NCI-H1436 (cell line): ENCODE measurements at places on chromosomes 13 and 19.
A peak's percentile ranks its signal among the peaks of the same experiment; 100 is the strongest.

DNA sequence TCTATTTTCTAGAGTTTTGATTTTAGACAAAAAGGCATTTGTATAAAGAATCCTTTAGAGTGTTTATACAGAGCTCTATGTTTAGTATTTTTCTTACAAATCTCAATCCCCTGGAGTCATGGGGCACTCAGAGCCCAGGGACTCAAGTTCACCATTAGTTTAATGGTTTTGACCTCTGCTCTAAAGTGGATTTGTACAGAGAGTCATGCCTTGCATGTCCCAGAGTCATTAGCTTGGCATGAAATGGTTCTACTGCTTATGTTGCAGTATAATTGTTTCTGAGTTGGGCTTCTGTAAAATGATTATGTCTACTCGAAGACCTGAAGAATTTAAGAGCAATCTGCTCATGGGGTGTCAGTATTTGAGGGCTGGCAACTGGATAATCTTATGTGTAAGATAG lies 406.2 kb downstream of the DLEU7 start:
- no peak for DNase-seq

GRCh38 chr19:44987148-44987675 lies 14.1 kb upstream of the RELB start:
- no peak for DNase-seq

DNA sequence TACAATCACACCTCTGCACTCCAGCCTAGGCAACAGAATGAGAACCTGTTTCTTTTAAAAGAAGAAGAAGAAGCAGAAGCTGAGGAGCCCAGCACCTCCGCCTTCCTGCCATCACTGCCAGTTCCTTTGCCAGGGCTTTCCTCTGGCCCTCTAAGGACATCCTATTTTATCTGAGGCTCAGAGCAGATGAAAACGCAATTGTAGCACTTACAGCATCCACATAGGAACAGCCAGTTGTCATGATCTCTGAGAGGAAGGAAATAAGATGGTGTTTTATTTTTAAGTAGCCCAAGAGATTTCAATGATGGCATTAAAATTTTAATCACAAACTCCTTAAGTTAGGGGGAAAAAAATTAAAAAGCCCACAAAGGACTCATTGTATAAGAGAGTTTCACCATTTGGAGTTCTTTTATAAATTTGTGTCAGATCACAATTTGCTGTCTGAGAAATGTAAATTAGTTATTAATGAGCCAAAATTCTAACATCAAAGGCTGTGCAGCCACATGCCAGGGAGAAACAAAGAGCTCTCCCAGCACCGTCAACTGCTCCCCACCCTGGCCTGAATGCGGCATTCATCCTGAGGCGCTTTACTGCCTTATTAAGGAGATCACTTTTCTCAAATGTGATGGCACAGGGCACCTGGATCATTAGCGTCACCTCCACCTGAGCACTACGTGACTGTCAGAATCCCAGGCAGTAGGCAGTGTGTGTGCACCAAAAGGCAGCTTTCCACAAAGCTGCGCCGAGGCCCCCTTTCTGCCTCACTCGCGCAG lies 393.0 kb downstream of the FOXO1 start:
- no peak for DNase-seq

- no peak for DNase-seq
Observed at GRCh38 chr19:46898731-46899130, 37.9 kb downstream of the ARHGAP35 start.

GRCh38 chr19:18945297-18945696 lies 4.3 kb upstream of the HOMER3 start:
- no peak for DNase-seq

- peak; percentile 18 for DNase-seq
Observed at GRCh38 chr19:38250821-38251563, 5.2 kb downstream of the PPP1R14A start.

DNA sequence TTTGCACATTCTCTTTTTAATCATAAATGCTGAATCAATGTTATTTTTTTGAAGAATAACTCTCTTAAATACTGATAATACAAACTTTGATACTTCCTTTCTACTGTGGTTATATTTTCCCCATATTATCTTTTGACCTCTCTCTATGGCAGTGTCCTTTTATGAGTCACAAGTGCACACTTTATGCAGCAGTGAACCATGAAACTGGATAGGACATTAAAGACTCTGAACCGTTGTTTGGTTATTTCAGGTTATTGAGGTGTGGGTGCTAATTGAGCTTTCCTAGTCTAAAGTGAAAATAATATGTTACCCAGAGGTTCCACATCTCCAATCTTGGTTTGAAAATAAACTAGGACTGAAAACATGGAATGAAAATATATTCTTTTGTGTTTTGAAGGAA lies 71.4 kb downstream of the DGKH start:
- no peak for DNase-seq

GRCh38 chr13:99270518-99270917 lies 12.3 kb upstream of the GPR18 start:
- no peak for DNase-seq

DNA sequence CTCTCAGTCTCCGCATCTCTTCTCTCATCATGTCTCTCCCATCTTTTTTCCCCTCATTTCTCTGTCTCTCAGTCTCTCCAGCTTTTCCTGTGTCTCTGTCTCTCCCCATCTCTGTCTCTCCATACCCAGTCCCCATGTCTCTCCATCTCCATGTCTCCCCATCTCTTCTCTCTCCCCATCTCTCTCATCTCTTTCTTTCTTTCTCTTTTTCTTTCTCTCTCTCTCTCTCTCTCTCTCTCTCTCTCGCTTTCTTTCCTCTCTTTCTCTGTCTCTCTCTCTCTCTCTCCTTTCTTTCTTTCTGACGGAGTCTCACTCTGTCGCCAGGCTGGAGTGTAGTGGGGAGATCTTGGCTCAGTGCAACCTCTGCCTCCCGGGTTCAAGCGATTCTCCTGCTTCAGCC lies 12.6 kb upstream of the NFIX start:
- DNase-seq, result no peak

- no peak for DNase-seq
Observed at GRCh38 chr19:39679791-39680168, 24.1 kb downstream of the LGALS16 start.

DNA sequence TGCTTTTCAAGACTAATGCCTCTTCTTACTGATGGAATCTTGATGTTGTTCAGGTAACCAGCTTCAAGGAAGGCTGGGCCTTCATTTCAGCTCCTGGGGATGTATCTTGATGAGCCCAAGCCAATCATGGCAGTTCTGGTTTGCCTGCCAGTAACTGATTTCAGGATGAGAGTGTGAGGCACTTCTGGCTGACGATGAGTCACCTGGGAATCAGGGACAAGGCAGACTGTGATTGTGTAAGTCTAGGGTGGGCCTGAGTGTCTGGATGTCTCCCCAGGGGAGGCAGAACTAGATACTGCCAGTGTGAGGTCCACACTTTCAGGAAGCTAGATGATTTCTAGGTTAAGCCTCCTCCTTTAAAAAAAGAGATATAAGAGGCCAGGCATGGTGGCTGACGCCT lies 77.3 kb upstream of the KL start:
- DNase-seq, result no peak

- DNase-seq, result no peak
Observed at GRCh38 chr19:18663940-18664530, 19.4 kb upstream of the CRTC1 start.

DNA sequence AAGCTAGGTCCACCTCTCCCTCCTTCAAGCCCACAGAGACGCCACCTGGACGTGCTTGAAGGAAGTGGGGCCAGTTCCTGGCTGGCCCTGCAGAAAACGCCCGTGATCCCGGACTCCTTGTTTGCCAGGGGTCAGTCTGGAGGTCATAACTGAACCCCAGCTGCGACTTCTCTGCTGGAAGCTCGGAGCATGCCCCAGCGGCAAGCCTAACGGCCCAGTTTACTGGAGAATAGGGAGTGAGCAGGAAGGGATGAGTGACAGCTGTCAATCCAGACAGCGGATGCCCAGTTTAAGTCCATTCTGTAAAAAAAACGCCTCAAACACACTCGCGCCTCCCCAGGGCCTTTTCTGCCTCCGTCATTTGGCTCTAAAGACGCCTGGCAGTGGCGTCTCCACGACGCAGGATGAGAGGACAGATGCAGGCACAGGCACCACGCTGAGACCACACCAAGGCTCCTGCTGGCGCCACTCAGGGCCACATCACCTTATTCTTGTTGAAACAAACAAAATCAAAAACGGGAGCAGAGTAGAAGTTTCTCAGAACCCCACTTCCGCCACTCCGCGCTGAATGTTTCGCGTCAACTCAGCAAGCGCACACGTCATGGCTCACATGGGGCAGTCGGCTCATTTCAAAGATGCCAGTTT lies 57.6 kb downstream of the RASA3 start:
- no peak for DNase-seq

- DNase-seq, result no peak
Observed at GRCh38 chr13:108060111-108060510, 155.2 kb downstream of the LIG4 start.

GRCh38 chr19:2136796-2137195 lies 14.6 kb downstream of the AP3D1 start:
- no peak for DNase-seq

DNA sequence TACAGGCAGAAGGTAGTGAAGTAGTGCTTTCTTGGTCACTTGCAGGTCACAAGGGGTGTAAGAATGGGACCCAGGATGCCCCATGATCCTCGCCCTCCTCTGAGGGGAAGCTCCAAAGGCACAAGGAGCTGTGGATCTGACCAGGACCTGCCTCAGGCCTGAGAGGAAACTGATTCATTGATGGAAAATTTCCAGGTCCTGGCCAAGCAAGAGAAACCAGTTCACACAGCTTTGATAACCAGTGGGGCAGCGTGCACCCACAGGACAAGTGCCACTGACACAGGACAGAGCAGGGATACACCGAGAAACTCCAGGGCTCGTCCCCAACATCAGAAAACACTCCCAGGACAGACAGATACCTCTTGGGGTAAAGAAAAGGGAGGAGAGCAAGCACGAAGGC lies 177.1 kb downstream of the RBM26 start:
- DNase-seq, result no peak

DNA sequence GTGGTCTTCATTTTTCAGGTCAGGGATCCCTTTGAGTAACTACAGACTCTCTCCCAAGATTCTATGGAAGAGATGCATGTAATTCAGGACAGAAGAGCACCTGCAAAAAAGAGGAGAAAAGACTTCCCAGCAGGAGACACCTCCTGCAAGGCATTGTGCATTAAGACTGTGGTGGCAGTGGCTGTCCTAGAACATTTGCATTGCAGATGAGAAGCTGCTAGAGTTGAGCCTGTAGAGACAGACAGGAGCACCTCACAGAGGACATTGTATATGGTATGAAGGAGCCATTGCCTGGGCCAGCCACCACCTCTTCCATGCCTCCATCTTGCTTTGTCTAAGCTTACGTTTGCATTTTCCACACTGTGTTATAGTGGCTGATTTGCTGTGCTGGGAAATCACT lies 11.2 kb upstream of the MYO16 start:
- DNase-seq, result no peak
